ENCODE measurements at places on chromosomes 11 and 22.
A peak's percentile ranks its signal among the peaks of the same experiment; 100 is the strongest.

DNA sequence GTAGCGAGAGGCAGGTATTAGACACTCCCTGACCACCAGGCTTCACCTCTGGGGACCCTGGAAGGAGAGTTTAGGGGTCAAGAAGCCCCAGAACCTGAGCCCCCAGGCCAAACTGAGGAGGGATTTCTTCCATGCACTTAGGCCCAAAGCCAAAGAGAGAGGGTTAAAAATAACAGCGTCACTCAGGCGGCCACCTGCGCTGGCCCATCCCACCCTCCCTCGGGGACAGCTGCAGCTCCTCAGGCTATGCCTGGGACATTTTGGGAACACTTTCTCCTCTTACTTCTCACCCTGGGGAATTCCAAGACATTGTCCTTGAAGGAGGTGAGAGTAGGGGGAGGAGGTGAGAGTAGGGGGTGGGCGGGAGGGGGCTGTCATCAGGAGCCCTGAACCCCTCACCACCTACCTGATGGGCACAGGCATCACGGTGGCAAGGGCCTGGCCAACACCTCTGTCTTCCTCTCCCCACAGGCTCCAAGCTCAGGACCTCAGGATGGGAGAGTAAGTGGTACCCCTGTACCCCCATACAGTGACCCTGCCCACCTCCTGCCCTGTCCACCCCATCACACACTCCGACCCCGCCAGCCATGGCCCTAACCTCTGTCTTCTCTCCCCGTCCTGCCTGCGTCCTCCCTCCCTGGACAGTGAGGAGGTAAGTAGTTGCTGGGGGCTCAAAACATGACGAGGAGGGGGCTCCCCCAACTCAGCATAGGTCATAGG is 583 bp downstream of the TNNI2 start:
- no peak for DNase-seq

DNA sequence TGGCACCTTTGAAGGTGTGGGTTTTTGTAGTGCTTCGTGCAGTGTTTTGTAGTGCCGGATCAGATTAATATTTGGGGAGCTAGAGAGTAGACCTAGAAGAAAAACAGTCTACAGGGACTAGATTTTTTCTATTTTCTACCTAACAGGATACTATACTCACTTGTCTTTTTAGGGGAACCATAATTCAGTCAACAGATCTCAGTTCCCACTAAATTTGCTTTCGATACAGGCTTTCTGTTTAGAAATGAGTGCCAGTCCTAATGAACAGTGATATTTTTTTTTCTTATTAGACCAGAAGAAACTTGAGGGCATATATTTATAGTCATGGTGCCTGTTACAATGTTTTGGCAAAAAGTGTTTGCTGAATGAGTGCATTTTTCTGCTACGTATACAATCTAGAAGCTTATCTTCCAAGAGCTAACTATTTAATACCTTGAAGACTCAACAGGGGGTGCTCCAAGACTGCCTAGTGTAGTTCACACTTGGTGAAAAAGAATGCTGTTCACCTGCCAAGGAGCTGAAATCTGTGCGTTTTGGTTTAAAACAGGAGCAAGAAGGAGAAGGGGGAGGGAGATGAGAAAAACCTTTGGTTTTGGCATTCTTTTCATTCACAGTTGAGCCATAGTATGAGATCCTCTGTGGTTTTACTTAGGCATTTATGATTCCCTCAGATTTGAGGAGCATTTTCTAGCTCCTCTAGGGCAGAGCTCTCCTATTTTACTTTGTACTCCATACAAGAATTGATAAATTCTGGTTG is 44.9 kb upstream of the VSTM5 start:
- no peak for DNase-seq

- peak; percentile 77 for DNase-seq
These were observed 3.6 kb downstream of the AHNAK start for GRCh38 chr11:62542750-62543567.

DNA sequence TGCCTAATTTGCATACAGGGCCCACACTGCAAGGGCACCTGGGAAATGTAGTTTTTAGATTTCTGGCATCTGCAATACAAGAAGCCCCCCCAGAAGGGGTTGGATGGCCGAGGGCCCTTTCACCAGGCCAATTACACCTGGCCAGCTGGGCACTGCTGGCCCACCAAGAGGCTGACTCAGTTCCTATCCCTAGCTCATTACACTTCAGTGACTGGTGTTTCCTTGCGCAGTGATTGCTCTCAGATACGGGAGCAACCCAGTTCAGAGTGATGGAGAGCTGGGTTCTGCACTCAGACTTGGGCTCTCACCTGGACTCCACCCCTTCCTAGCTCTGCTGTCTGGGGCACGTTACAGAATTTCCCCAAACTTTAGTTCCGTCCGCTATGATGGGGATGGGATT is 81.1 kb upstream of the SHANK2 start:
- DNase-seq, result no peak

DNA sequence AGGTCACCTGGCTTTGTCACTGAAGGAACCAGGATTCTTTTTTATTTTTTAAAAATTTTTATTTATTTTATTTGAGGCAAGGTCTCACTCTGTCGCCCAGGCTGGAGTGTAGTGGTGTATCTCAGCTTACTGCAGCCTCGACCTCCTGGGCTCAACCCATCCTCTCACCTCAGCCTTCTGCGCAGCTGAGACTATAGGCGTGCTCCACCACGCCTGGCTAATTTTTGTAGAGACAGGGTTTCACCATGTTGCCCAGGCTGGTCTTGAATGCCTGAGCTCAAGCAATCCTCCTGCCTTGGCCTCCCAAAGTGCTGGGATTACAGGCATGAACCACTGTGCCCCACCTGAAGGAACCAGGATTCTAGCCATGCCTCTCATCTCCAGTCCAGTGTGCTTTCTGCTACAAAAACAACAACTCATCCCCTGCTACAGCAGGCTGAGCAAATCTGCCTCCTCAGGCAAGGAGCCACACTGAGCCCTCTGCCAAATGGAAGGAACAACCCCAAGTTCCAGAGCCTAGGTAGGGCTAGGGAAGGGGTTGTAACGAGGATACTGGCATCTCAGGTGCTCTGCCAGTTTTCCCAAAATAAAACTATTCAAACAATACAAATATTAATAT is 2.6 kb upstream of the PEX26 start:
- no peak for DNase-seq

DNA sequence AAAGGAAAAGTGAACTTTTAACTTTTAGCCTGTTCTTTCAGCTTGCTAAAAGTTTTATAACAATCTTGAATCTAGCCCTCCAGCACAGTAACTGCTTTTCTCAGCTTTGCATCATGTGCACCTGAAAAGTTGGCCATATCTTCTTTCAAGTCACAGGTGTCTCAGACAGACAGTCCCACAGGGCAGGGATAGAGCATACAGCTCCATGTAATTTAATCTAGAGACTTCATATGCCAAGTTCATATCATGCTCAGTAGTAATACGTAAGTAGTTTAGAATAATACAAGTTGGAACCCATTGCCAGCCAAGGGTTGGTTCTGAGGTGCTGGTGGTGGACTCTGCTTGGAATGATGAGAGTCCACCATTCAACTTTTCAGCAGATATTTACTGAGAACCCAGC is 68.6 kb downstream of the PKNOX2 start:
- DNase-seq, result no peak

DNA sequence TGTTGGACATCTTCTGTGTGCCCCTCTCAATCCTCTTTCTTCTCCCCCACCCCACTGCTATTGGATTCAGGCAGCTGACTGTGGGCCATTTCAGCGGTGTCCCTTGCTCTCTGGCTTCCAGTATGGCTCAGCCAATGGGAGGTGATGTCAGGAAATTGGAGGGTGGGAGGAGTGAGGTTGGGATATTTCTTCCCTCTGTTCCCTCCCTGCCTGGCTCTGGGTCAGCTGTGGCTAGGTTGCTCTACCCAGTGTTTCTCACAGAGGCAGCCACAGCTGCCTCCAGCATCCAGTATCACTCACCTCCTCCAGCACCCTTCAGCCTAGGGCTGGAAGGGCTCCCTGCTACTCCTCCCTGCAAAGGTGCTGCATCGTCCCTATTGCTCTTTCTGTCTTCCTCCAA is 423.5 kb downstream of the MIAT start:
- no peak for DNase-seq

DNA sequence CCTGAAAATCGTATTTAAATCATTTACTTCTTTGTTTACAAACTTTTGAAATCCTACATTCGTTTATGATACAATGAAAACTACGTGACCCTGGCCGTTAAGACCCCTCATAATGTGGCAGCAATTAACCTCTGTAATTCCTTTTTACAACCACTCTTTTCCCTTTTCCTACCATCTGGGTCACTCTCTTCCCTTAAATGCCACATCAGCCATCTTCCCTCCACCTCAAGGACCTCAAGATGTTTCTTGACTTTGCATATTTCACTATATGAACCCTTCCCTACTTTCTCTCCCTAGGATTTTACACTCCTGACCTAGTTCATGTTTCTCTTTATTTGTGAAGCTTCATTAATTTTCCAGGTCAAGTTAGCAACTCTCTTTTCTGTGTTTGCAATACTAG is 26.8 kb downstream of the OR2AG2 start:
- DNase-seq, result no peak

DNA sequence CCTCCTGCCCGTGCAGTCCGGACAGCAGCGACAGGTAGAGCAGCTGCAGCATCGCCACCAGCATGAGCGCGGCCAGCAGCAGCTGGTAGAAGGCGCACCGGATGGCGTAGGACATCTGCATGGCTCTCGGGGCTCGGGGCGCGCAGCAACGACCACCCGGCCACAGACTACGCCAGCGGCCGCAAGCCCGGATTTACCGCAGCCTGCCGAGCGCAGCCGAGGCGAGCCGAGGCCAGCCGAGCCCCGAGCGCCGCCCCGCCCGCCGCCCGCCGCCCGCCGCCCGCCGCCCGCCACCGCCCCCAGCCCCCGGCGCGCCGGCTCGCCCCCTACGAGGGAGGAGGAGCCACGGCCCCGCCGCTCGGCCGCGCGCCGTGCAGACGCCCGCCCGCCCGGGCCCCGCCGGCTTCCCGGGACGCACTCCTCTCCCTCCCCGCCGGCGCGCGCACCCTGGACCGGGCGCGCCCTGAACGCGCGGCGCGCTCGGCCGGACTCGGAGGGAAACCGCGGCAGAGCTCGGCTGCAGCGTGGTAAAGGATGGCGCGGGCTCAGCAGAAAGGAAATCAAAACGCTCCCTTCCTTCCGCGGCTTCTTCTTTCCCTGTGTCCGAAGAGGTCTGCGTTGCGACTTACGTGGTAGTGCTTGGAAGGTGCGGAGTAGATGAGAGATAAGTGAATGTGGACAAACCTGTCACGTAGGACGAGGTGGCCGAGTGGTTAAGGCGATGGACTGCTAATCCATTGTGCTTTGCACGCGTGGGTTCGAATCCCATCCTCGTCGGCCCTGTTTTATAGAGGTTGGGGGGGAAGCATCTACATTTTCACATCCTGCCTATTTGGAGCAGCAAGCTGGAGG is at the start of gene B4GAT1:
Gene B4GAT1 (minus strand): TSS at position 205 of the 852 bp plus-strand sequence. CDS start 84 bp downstream, at position 121.
- DNase-seq, result peak; percentile 90

GRCh38 chr22:43154887-43155536 is 3.7 kb downstream of the TSPO start:
- no peak for DNase-seq

GRCh38 chr11:109547356-109548027 is 125.5 kb downstream of the C11orf87 start:
- no peak for DNase-seq

GRCh38 chr11:33067294-33067693 is 27.9 kb downstream of the TCP11L1 start:
- DNase-seq, result no peak

- no peak for DNase-seq
These were observed 32.7 kb downstream of the FAM83F start for GRCh38 chr22:40027191-40028097.

DNA sequence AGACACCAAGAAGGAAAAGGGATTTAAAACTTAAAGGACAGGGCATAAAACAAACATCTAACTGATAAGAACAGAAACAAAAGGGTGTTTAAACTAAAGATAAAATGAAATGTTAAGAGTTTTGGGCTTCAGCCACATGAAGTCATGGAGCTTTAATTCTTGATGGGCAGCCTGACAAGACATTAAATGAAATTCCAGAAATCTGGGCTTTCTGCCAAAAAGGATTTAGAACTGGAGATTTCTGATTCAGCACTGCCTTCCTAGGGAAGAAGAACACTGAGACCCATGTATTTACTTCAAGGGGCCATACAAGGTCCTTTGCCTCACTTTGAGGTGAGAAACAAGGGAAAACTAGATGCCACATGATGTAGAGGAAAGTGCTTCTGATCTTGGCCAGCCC is 355.9 kb upstream of the RAG2 start:
- no peak for DNase-seq

- no peak for DNase-seq
These were observed 161.8 kb downstream of the SOX6 start for GRCh38 chr11:16194566-16194965.

- DNase-seq, result no peak
These were observed 123.3 kb downstream of the APIP start for GRCh38 chr11:34792814-34793258.

DNA sequence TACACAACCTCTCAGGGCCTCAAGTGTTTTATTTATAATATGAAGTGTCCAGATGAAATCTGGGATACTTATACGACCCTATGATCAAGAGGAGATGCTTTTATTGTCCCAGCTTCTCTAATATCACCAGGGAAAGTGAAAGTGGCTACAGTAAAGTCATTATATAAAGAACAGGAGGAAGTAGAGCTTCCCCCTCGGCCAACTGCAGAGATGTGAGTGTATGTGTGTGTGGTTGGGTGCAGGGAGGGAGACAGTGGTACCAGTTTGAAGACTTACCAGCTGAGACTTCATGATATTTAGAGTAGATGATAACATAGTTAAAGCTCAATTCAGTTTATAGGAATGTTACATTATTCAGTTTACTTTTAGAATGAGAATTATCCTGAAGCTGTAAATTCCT is 373.6 kb upstream of the DDI1 start:
- DNase-seq, result peak; percentile 10

DNA sequence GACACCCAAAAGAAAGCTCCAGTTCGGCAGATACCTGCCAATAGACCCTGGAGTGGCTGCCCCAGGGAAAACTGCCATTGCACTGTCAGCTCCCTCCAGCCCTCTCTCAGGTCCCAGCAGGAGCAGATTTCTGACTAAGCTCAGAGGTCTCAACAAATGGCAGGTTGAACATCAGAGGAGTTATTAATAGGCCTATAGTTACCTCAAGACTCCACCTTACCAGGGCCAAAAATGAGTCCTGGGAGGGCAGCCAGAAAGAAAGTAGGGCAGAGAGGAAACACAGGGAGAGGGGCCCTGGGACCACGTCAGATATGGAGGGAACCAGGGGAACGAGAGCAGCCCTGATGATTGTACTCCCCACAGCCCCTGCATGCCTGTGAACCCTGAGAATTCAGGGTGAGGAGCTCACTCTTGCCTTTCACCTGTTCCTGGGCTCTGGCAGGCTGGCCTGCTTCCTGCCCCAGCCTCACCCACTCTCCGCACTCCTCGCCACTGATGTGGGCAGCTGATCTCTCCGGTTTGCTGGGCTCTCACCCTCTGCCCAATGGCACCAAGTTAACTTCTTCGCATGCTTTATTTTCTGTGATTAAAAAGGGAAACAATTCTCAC is 4.3 kb upstream of the RGL4 start:
- no peak for DNase-seq

- DNase-seq, result no peak
These were observed 38.4 kb downstream of the RPL27A start for GRCh38 chr11:8720868-8721608.

- no peak for DNase-seq
These were observed 58.4 kb downstream of the RTL6 start for GRCh38 chr22:44439356-44440223.

GRCh38 chr11:93715797-93716396 is 25.4 kb downstream of the TAF1D start:
- DNase-seq, result no peak
